ENCODE measurements at places on chromosomes 2 and 18.

DNA sequence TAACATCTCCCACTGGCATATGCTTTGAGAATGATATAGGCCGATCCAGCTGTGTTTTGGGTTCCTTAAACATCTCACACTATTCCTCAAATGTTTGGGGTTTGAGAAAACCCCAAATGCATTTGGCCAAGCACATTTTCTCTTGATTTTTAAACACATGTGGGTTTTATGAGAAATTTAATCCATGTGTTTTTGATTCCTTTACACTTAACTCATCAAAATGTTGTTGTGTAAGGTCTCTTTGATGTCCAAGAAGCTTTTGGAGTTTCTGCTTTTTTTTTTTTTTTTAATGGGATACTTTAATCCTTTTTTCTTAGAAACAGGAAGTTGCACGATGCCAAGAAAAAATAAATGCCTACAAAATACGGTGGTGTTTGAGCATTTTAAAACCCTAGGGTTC is 339.8 kb upstream of the TCF4 start:
- DNase-seq: no peak

- DNase-seq: no peak
These were observed 395.8 kb downstream of the PID1 start for GRCh38 chr2:228875152-228875900.

- DNase-seq: no peak
These were observed 686.8 kb upstream of the ZEB2 start for GRCh38 chr2:145206496-145207281.

- DNase-seq: no peak
These were observed 312.0 kb upstream of the TNP1 start for GRCh38 chr2:217171874-217172273.

DNA sequence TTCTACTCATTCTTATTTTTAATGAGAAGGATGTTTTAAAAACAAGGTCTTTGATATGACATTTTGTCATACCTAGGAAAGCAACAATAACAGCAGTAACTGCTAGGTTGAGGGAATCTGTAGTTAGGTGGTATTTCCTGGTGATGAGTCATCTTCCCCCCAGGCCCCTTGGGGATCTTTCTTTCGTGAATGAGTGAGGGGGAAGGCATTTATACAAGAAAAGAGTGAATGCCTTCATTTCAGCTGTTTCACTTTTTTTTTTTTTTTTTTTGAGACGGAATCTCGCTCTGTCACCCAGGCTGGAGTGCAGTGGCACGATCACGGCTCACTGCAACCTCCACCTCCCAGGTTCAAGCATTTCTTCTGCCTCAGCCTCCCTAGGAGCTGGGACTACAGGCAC is 108.6 kb downstream of the MAP4K4 start:
- no peak for DNase-seq

- no peak for DNase-seq
These were observed 800 bp downstream of the VIL1 start for GRCh38 chr2:218419630-218420216.

GRCh38 chr2:208792766-208793165 is 386.2 kb downstream of the PTH2R start:
- no peak for DNase-seq

GRCh38 chr2:137173463-137173862 is 408.1 kb downstream of the THSD7B start:
- no peak for DNase-seq

DNA sequence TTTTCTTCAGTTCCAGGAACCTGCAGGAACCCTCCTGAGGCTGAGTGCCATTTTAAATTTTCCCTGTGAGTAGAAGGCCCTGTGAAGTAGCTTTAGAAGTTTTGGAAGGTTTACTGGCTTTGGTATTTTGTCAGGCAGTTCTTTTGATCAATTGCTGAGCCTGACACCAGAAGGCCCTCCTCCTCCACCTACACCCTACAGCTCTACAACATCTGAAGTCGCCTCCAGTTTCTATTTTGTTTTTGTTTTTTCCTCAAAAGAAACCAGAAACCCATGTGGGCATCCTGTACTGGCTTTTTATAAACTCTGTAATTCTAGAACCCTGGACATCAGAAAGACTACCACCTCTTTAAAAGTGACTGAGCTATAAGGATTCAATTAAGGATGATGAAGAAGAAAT is 153.7 kb downstream of the NRXN1 start:
- no peak for DNase-seq

DNA sequence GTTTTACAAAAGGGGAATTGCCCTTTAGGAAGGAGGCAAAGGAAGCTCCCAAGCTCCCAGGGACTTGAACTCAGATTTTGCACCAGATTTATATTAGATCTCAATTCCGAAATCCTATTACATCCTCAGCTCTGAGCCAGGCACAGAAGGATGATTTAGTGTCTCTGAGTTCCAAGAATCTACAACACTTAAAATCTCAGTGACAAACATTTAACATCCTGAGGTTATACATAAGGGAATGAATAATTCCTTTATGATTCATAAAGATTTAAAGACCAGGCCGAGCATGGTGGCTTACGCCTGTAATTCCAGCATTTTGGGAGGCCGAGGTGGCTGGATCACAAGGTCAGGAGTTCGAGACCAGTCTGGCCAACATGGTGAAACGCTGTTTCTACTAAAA is 16.5 kb upstream of the SLC20A1 start:
- no peak for DNase-seq

- no peak for DNase-seq
These were observed 20.2 kb upstream of the PRKCE start for GRCh38 chr2:45631319-45631718.

- no peak for DNase-seq
These were observed 51.4 kb downstream of the BCL2 start for GRCh38 chr18:63267975-63268721.

- DNase-seq: no peak
These were observed 39.4 kb downstream of the RBMS1 start for GRCh38 chr2:160454070-160454797.

DNA sequence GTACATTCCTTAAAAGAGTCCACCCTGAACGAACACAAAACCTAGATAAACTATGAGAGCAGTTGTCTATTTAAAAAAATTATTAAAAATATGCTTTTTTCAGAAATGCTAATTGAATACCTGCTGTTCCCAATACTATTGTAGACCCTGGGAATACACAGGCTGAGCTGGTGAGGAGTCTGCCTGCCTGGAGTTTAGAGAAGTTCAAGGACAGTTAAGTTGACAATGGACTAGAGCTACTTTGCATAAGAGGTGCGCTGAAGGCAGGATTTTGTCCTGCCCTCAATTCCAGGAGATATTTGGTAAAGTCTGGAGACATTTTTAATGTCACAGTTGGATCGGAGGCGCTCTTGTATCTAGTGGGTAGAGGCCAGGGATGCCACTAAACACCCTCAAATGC is 110.2 kb downstream of the SETBP1 start:
- DNase-seq: no peak

GRCh38 chr2:38620282-38620977 is 17.7 kb upstream of the HNRNPLL start:
- peak; percentile 29 for DNase-seq

GRCh38 chr2:65960953-65961352 is 474.0 kb upstream of the MEIS1 start:
- DNase-seq: no peak

DNA sequence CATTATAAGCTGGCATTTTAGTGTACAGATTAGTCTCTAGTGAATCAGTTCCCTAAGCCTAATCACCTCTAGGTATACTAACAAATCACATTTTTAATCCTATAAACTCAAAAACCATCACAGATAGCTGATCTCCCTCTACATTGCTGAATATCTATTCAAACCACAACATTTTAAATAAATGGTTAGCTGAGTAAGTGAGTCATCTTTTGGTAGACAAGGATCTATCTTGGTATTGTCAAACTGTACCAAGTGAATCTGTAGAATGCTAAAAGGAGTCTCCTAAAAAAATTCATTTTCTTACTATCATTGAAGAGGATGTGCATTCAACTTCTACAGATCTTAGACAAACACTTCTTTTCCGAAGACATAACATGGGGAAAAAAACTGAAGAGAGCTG is 40.7 kb downstream of the INO80D start:
- DNase-seq: no peak

DNA sequence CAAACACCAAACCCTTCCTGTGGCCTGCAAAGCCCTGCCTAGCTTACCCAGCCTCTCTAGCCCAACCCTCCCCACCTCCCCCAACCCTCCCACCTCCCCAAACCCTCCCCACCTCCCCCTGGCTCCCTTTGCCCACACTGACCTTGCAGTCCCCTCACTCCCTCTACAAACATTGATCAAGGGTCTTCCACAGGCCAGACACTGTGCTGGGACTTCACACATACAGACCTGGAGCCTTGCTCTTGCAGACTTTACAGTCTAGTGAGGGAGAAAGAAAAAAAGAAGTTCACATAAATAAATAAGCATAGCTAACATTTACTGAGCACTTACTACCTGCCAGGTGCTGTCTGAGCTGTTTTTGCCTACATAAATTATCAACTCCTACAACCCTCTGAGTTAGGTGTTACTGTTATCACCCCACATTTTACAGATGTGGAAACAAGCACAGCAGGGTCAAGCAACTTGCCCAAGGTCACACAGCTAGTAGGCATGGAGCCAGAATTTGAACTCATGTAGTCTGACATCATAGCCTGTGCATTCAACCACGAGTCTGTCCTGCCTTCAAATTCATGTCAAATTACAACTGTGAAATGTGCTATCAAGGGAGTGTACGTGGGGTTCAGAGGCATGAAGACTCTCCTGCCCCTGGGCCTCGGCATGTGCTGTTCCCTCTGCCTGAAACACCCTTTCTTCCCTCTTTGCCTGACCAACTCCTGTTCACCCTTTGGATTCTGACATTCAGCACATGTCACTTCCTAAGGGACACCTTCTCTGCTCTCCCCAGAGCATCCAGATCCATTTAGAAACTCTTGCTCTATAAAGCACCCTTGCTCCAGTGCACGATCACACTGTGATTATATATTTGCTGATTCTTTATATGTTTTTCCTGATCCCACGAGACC is 209.9 kb downstream of the TNS1 start:
- no peak for DNase-seq

GRCh38 chr2:234071664-234072063 is 21.2 kb downstream of the SPP2 start:
- no peak for DNase-seq

- no peak for DNase-seq
These were observed 100.3 kb upstream of the MBOAT2 start for GRCh38 chr2:9103663-9104277.

DNA sequence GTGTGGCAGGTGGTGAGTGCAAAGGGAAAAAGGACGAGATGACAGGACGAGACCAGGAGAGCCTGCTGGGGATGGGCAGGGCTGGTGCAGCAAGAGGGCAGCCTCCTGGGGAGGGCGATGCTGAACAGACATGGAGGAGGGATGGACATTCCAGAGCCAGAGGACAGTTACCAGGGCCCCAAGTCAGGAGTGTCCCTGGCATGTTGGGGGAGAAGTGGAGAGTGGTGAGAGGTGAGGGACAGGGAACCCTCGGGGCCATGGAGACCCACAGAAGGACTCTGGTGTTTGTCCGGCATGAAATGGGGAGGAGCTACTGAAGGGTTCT is 19.0 kb downstream of the MTERF4 start:
- DNase-seq: no peak

DNA sequence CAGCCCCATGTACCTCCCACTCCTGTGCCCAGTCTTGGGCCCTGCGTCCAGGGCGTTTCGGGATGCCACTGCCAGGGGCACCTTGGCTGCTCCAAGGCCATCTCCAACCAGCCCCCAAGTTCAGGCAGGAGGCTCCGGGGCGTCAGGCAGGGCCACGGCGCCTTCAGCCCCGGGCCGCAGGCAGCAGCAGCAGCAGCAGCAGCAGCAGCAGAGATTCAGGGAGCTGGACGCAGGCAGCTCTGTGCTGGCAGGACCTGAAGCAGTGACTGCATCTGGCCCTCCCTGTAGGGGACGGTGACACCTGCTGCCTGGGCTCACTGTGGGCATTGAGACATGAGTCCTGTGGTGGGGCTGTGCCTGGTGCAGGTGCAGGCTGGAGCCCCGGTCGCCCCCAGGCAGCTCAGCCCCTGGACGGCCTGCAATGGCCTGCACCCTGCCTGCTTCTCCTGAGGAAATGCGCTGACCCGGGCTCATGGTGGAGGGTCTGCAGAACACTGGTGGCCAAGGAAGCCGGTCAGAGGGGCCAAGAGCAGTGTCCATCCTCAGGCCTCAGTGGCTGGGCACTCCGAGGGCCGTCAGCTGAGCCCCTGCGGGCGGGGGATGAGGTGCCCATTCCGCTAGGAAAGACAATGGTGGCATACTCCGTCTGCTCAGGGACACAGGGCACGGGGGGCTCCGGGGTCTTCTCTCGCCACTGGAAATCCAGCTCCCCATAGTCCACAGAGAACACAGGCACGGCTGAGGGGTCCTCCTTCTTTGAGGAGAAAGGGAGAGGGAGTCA is 8.0 kb downstream of the PDCD1 start:
- no peak for DNase-seq

DNA sequence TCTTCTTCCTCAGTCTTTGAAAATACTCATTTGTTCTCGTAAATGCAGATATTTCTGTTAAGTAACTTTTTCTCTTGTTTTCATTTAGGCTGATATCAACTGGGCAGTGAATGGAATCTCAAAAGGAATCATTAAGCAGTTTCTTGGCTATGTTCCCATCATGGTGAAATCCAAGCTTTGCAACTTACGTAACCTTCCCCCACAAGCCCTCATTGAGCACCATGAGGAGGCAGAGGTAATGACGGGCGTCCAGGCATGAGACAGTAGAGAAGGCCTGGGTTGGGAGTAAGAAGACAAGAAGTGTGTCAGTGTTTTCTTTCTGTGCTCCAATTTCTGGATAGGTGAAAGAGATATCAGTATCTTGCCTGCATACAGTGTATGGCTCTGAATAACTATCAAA is 5.1 kb downstream of the POLR1B start:
- no peak for DNase-seq

DNA sequence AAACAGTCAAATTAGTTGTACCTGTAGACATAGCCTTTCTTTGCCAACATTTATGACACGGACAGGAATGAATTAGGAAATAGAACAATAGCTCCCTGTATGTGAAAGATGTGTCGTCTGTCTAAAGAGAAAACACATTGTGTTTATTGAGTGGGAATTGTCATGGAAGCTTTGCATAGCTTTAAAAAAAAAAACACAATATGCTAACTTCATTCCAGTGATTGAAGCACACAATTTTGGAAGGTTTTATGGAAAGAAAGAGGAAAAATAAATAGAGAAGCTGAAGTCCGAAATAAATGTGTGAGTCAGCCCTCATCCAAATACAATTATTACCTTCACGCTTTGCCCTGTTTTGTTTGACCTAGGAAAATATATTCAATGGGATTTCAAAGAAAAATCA is 1095.7 kb downstream of the TSN start:
- DNase-seq: no peak

DNA sequence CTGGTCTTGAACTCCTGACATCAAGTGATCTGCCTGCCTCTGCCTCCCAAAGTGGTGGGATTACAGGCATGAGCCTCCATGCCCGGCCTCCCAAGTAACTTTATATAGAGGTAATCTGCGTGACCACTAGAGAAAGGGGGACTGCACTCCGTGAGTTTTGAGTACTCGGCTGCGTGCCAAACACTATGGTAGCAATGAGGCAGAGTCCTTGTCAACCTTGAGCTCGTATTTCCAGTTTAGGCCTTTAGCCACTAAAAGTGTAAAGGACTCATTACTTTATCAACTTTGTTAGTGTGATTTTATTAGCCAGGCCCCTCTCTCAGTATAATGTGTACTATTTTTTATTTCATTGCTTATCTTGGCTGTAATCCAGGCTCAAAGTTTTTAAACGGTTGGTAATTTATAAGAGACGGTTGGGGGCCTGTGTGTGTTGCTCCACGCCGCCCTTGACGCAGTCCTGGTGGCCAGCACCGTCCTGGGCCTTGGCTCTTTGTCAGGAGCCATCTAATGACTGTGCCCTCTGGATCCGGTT is 56.2 kb downstream of the ZCCHC2 start:
- DNase-seq: no peak

- DNase-seq: no peak
These were observed 63.6 kb downstream of the EXOC6B start for GRCh38 chr2:72762276-72762675.
